ENCODE measurements at places on chromosomes 12 and 14.

GRCh38 chr14:103840014-103840413, 7.4 kb downstream of the PPP1R13B start:
- DNase-seq, result no peak

GRCh38 chr12:38386205-38386985, 69.8 kb downstream of the ALG10B start:
- no peak for DNase-seq

DNA sequence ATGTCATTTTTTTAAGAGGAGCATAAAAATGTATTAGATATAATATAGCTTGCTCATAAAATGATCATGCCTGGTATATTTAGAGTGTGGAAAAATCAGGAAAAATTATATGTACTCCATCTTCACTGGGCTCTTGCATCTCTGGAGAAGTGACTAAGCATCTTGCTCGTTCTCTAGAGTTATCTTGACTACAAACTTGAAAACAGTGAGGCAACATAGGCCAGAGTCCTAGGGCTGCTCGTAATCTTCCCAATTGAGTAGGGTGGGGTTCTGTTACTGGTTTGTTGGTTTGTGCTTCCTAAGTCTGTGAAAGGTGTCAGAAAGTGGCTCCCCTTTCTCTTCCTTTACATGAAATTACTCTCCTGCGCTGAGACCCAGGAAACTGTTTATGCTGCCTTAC, 46.2 kb downstream of the AACS start:
- no peak for DNase-seq

DNA sequence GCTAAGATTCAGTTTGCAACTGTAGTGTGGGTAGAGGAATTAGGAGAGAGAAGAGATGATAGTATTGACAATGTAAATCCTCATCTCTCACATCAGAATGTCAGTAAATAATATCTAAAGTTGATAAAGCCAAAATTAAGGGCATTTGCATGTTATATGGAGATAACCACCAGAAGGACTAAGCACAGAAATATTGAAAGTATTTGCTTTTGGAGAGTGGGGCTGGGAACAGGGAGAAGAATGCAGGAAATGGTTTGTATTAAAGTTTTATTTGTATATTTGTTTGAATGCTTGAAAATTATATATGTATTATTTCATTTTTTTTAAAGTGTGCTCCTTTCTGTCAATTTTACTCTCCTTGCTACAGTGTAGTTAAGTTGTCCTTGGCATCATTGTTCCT, 491.4 kb downstream of the APAF1 start:
- DNase-seq, result no peak

- DNase-seq, result peak; percentile 33
These were observed 19.6 kb upstream of the GALNT8 start for GRCh38 chr12:4700621-4701026.

DNA sequence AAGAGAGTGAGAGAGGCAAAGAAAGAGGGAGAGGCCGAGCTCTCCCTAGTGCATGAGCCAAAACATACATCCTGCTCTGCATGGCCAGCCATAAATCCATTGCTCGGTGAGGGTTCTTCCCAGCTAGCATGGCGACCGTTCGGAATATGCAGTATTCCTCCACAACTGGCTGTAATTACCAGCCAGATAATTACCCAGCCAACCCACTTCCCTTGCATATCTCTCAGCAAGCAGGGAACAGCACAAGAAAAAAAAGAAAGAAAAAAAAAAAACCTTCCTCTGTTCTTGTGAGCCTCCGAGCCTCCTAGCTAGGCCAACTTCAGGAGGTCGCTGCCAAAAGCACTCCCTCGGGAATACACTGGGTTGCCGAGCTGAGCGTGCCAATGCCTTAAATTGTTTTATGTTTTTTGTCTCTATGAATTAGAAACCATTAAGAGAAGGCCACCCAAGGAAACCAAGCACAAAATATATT, 567.9 kb downstream of the MED13L start:
- DNase-seq, result no peak

DNA sequence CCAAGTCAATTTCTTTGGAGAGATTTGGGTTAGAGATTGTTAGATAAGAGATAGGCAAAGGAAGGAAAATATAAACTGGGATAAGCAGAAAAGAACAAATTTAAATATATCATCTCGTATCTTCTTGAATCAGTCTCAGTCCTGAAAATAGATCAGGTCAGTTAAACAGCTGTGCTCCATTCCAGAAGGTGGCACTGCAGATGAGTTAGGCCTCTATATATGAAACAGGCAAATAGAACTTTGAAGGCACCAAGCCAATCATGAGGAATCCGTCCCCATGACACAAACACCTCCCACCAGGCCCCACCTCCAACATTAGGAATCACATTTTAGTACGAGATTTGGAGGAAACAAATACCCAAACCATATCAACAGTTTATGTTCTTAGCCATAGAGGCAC, 605.5 kb upstream of the USP15 start:
- no peak for DNase-seq

DNA sequence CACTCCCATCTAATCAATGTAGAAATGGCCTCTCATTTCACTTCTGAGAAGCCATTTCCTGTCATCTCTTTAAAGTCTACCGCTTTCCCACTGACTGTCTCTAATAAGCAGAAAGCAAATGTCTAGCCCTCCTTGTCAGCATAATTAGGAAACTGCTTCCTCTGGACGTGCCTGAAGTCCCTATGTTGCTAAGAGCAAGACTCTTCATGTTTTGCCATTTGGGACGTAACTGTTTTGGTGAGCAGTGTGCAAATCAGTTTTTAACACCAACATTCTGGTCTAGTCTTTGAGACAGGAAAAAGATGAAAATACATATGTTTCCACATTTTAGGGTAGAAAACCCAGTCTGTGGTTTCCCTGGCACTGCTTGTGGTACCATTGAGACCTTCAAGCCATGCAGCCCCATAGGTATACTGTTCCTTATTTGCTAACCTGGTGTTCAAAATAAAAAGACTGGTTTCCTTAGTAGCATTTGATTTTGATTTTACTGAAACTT, 22.2 kb downstream of the IFNG start:
- no peak for DNase-seq

DNA sequence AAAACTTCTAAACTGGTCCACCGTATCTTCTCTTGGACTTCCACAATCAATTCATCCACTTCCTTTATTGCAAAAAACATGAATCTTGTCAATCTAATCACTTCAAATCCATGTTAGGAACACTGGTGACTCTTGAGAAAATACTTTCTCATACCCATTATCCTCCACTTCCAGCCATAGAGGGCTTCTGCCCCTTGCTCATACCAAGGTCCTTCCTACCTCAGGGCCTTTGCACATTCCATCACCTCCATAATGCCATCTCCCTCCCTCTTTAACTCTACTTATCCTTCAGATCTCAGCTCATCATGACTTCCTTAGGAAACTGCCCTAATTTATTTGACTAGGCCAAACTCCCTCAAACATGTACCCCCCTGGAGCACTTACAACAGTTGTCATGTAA, 16.6 kb downstream of the STXBP6 start:
- no peak for DNase-seq

DNA sequence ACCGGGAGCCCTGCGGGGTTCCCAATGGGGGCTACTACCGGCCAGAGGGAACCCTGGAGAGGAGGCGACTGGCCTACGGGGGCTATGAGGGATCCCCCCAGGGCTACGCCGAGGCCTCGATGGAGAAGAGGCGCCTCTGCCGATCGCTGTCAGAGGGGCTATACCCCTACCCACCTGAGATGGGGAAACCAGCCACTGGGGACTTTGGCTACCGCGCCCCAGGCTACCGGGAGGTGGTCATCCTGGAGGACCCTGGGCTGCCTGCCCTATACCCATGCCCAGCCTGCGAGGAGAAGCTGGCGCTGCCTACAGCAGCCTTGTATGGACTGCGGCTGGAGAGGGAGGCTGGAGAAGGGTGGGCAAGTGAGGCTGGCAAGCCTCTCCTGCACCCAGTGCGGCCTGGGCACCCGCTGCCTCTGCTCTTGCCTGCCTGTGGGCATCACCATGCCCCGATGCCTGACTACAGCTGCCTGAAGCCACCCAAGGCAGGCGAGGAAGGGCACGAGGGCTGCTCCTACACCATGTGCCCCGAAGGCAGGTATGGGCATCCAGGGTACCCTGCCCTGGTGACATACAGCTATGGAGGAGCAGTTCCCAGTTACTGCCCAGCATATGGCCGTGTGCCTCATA, 9.7 kb downstream of the TNS2 start:
- DNase-seq, result no peak

DNA sequence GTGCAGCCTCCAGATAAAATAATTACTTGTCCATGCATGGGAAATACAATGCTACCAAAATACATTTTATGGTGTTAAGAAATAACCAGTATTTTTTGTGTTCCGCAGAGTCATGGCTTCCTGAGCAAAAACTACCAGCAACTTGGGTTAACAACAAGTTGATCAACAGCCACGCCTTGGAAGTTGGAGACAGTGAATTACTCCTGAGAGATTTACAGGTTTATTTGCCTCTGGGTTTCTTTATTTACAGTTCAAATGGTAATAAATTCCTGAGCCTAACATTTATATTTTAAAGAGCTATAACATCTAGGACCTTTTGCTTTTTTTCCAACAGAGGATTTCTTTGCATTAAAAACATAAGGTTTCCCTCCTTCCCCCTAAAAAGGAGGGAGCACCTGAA, 194.0 kb downstream of the IPO8 start:
- DNase-seq, result no peak

DNA sequence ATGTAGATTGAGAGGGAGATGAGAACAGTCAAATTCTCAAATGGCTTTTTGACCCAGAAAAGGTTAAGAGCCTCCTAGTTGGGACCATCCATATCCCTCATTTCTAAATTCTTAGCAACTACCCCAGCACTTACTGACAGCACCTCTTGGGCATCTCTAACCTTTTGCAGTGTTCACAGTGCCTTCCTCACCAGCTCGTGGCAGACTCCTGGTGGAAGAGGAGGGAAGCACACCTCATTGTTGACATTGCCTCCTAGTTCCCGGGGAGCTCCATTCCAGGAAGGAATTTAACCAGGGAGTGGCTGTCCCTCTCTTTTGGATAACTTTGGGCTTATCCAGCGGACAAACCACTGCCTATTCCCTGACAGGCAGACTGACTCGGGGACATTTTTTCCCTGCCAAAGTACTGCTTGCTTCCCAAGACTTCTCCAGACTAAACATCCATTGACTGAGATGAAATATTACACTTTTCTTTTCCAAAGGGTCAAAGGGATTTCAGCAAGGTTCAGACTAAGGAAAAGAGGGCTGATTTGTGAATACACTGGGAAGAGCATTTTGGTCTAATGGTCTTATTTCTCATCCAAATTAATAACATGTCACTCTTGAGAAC, 9.0 kb upstream of the OR6J1 start:
- DNase-seq, result peak; percentile 80

DNA sequence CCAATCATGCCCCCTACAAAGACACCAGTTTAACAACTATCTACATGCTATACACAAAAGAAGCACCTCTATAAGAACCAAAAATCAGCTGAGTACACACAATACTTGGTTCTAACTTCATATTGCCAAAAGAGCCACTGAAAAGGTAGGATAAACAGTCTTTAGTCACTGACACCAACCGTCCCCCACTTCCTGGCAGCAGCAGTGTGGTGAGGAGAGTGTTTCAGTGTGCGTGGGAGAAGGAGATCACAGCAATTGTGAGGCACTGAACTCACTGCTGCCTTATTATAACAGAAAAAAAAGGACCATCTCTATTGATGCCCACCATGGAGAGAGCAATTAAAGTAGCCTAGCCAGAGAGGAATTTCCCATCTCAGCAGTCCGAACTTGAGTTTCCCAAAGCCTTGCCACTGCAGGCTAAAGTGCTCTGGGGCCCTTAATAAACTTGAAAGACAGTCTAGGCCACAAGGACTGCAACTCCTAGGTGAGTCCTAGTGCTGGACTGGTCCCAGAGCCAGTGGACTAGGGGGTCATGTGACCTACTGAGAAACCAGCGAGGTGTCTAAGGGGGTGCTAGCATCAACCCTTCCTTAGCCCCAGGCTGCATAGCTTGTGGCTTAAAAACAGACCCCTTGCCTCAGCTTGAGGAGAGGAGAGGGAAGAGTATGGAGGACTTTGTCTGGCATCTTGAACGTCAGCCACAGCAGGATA, 37.1 kb upstream of the LMNTD1 start:
- DNase-seq, result no peak

DNA sequence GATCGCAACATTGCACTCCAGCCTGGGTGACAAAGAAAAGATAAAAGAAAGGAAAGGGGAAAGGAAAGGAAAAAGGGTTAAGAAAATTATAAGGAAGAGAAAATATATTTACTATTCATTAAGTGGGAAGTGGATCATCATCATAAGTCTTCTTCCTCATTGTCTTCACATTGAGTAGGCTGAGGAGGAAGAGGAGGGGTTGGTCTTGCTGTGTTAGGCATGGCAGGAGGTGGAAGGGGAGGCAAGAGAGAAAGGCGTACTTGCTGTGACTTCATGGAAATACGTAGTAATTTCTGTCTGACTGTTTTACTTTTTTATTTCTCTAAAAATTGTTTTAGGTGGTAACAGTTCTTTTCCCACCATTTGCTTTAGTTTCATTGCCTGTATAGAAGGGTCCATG, 26.2 kb downstream of the FAM177A1 start:
- DNase-seq, result no peak

- DNase-seq, result no peak
These were observed 15.8 kb upstream of the TMEM30B start for GRCh38 chr14:61296719-61297502.

- DNase-seq, result no peak
These were observed 9.8 kb upstream of the CIPC start for GRCh38 chr14:77088219-77088618.

- no peak for DNase-seq
These were observed 766.4 kb upstream of the TMEM132C start for GRCh38 chr12:127500512-127501035.

- DNase-seq, result no peak
These were observed 15.2 kb downstream of the FBXO33 start for GRCh38 chr14:39417014-39417413.

GRCh38 chr14:65228436-65228835, 126.1 kb upstream of the MAX start:
- DNase-seq, result no peak

GRCh38 chr12:52119398-52120254, 40.1 kb downstream of the SMIM41 start:
- DNase-seq, result peak; percentile 16

DNA sequence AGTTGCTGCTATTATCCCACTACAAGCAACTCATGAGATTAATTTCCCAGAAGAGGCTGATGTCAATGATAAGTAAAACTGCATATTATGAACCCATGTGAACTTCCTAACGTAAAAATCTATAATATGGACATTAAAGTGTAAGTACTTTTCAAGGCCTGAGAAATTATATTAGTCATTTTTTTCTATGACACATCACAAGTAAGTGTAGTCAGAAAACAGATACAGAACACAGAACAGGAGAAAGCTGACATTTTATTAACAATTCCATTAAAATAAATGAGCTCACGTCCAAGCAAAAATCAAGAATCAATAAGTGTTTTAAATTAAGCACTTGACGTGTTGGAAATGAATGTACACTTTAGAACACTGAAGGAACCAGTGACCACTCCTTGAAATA, 155.0 kb downstream of the MDGA2 start:
- DNase-seq, result no peak

- DNase-seq, result no peak
These were observed 18.6 kb upstream of the OR10AD1 start for GRCh38 chr12:48221645-48222044.

- DNase-seq, result no peak
These were observed 172.9 kb downstream of the ZFP36L1 start for GRCh38 chr14:68619790-68620574.

GRCh38 chr12:73421832-73422231, 1115.8 kb upstream of the ATXN7L3B start:
- no peak for DNase-seq
